ENCODE measurements at places on chromosomes 16 and 17. TPM values are rescaled to one million over a fixed set of nuclear protein-coding genes. Genes with fewer than 3 reads are reported as not detected.

GRCh38 chr16:58043571-58044155 is 18.1 kb downstream of the MMP15 start:
- no peaks in the 10 kb centered on the region for H3K27me3 ChIP-seq
- H3K27ac ChIP-seq: no peak overlapping the region
- DNase-seq: no peak
- no peak overlapping the region for H3K4me3 ChIP-seq

GRCh38 chr17:49850772-49851386 is 3.0 kb upstream of the TAC4 start:
- no peaks in the 10 kb centered on the region for H3K4me1 ChIP-seq
- H3K36me3 ChIP-seq: no peaks in the 10 kb centered on the region
- DNase-seq: peak; percentile 8
- peak overlapping the region; percentile 72 for H3K27ac ChIP-seq

GRCh38 chr17:72487731-72488494 is 367.1 kb downstream of the SOX9 start:
- H3K27me3 ChIP-seq: peaks cover 3% of the 10 kb centered on the region
- no peak for DNase-seq
- H3K27ac ChIP-seq: no peak overlapping the region

DNA sequence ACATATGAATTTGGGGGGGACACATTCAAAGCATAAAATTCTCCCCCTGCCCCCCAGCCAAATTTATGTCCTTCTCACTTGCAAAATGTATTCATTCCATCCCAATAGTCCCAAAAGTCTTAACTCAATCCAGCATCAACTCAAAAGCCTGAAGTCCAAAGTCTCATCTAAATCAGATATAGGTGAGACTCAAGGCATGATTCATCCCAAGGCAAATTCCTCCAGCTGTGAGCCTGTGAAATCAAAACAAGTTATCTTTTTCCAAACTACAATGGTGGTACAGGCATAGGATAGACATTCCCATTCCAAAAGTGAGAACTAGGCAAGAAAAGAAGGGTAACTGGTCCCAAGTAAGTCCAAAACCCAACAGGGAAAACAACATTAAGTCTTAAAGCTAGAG is 5.9 kb upstream of the GOSR2 start:
- H3K36me3 ChIP-seq: no peaks in the 10 kb centered on the region
- no peak overlapping the region for H3K4me3 ChIP-seq

DNA sequence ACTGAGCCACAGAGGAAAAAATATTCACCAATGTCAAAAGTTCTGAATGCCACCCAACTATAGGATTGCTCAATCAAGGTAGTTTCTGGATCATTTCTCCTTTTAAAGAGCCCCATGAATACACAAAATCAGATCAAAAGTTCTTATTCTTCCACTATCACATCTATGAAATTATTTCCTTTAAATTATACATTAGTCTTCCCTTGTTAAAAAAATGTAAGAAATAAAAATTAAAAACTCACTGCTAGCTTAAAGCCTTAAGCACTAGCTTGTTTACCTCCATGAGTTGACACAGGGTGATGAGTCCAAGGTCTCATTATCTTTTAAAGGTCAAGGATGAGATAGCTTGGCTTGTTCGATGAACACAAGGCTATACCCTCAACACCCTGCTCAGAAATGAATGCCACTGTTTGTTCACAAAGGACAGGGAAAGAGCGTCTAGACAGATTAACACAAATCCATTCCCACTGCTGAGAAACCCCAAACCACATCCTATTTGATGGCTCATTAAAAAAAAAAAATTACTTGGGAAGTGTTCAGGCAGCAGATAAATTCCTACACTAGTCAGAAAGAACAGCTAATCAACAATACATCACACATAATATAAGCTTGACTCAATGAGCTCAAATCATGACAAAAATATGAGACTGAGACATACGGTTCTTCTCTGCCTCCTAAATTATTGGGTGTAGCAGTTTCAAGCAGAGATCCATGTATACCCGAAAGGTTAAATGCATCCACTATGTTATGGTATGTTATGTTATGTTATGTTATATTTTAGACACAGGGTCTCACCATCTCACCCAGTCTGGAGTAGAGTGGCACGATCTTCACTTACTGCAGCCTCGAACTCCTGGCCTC is 118.9 kb downstream of the PARN start:
- H3K4me1 ChIP-seq: no peaks in the 10 kb centered on the region
- no peaks in the 10 kb centered on the region for H3K27me3 ChIP-seq
- H3K36me3 ChIP-seq: no peaks in the 10 kb centered on the region
- H3K4me3 ChIP-seq: no peak overlapping the region
- no peak for DNase-seq

DNA sequence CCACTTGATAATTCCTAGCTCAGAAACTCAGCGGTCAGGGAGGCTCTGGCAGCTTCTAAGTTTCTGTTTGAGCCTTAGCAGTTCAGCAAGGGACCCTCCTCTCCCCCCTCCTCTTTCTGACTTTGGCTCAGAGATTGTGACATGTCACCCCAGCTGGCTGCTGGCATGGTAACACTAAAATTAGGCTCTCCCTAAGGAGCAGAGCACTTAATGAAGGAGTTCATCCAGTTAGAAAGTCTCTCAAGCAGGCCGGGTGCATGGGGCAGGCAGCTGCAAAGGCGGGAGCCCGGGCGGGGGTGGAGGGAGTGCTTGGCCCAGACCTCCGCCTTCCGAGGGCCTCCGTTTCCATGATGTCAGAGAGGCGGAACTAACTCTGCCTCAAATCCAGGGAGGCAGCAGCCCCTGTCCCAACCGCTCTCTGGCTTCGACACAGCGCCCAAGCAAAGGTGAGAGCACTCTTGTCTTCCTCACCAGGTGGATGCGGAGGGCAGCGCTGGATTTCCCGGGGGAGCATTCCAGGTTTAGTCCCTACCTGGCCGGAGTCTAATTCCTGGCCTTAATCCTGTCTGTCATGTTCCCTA is 128.0 kb upstream of the PLCG2 start:
- H3K27me3 ChIP-seq: no peaks in the 10 kb centered on the region
- H3K4me3 ChIP-seq: peak overlapping the region; percentile 41
- peaks cover 47% of the 10 kb centered on the region for H3K36me3 ChIP-seq
- peak overlapping the region; percentile 61 for H3K27ac ChIP-seq

DNA sequence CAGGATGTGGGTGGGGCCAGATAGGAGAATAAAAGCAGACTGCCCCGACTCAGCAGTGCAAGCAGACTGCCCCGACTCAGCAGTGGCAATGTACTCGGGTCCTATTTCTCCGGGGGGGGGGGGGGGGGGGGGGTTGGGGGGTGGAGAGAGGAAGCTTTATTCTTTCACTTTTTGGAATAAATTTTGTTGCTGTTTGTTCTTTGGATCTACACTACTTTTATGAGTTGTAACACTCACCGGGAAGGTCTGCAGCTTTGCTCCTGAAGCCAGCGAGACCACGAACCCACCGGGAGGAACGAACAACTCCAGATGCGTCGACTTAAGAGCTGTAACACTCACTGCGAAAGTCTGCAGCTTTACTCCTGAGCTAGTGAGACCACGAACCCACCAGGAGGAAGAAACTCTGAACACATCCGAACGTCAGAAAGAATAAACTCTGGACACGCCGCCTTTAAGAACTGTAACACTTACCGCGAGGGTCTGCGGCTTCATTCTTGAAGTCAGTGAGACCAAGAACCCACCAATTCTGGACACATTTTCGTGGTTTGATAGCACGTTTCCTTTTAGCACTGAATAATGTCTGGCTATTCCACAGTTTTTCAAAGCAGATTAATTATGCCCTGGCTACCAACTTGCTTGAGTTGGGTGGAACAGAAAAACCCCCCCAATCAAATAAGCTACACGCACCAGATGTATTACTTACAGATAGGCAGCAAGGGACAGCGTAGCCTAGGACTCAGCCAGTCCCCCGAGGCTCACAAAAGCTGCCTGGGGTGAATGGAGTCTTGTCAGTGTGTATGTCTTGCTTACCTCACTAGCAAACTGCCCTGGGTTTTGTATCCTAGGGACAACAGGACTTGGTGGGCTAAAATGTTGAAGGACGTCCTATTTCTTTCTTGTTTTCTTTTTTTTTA is 11.9 kb downstream of the FZD2 start:
- H3K4me1 ChIP-seq: no peaks in the 10 kb centered on the region
- no peak overlapping the region for H3K4me3 ChIP-seq
- H3K36me3 ChIP-seq: no peaks in the 10 kb centered on the region
- H3K27me3 ChIP-seq: no peaks in the 10 kb centered on the region
- DNase-seq: no peak
- no peak overlapping the region for H3K27ac ChIP-seq

GRCh38 chr16:24337013-24337412 is 80.9 kb downstream of the CACNG3 start:
- no peaks in the 10 kb centered on the region for H3K4me1 ChIP-seq
- DNase-seq: no peak
- H3K27me3 ChIP-seq: no peaks in the 10 kb centered on the region
- H3K36me3 ChIP-seq: no peaks in the 10 kb centered on the region
- H3K27ac ChIP-seq: no peak overlapping the region
- H3K4me3 ChIP-seq: no peak overlapping the region

- H3K36me3 ChIP-seq: peaks cover 21% of the 10 kb centered on the region
- peak; percentile 67 for DNase-seq
- peak overlapping the region; percentile 98 for H3K27ac ChIP-seq
- H3K4me1 ChIP-seq: peaks cover 50% of the 10 kb centered on the region
- peaks cover 11% of the 10 kb centered on the region for H3K27me3 ChIP-seq
- peak overlapping the region; percentile 82 for H3K4me3 ChIP-seq
Measured at GRCh38 chr16:3022684-3023414, 893 bp downstream of the HCFC1R1 start.

DNA sequence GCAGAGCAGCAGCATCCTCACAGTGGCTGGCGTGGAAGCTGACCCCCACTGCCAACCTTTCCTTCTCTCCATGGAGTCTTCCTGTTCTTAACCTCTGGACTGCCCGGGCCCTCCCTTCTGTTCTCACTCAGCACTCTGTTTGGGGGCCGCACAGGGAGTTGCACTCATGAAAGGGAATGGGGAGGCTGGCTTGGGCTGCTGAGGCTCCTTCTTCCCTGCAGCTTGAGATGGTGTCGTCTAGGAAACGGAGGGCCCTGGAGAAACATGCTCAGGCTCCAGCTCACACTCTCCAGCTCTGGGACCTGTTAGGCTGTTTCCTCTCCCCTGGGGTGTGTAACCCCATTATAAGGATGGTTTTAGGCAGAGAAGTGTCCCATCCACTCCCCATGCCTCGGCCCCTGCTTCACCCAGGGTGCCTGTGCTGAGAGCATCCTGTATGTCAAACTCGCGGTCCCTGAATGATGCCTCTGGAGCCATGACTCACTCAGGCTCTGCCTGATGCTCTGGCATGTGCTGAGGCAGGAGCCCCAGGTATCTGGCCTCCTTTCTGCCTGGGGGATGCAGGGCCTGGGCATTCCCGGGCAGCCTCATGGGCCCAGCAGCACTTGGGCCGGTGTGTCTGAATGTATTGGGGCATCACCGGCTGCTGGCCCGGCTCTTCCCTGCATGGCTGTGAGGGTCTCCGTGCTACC is 18.9 kb downstream of the TMEM94 start:
- DNase-seq: no peak
- peak overlapping the region; percentile 74 for H3K27ac ChIP-seq
- no peaks in the 10 kb centered on the region for H3K27me3 ChIP-seq
- H3K36me3 ChIP-seq: peaks cover 20% of the 10 kb centered on the region

GRCh38 chr17:4100883-4101756 is 41.7 kb downstream of the ZZEF1 start:
- no peak for DNase-seq
- H3K4me1 ChIP-seq: no peaks in the 10 kb centered on the region
- no peak overlapping the region for H3K4me3 ChIP-seq
- H3K27me3 ChIP-seq: no peaks in the 10 kb centered on the region
- peaks cover 99% of the 10 kb centered on the region for H3K36me3 ChIP-seq

GRCh38 chr17:56823848-56824247 is 9.9 kb downstream of the C17orf67 start:
- H3K36me3 ChIP-seq: peaks cover 7% of the 10 kb centered on the region
- H3K27me3 ChIP-seq: no peaks in the 10 kb centered on the region
- no peak for DNase-seq
- H3K4me1 ChIP-seq: no peaks in the 10 kb centered on the region
- H3K4me3 ChIP-seq: no peak overlapping the region

DNA sequence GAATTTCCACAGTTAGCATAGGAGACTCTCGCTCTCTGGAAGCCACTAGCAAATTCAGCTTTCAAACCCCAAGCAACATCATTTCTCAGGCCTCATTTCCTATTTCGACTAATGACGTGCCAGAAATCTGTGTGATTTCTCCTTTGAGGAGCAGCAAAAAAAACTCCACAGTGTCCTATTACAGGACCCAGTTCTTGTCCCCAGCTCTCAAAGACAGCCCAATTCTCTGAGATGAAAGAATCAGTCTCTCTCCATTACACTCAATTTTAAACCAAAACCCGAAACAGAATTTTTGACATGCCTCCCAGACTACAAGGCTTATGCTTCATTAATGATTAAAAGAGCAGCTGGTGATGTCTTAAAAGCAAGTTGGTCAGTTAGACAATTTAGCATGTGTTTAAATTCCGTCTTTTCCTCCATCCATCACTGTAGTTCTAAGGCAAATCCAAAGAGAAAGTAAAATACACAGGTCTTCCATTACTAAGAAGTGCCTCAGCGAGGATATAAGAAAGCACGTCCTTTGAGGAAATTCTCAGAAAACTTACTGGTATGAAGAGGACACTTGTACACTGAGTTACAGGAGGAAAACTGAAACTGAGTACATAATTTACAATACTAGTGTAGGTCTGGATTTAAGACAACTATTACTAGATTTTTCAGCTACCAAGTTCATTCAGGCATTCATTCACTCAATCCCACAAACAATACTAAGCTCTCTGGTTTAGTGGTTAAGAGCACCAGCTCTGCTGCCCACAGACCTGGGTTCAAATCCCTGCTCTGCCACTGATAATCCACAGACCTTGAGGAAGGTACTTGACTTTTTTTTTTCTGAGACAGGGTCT is 12.5 kb downstream of the TOM1L2 start:
- H3K27me3 ChIP-seq: no peaks in the 10 kb centered on the region
- no peaks in the 10 kb centered on the region for H3K36me3 ChIP-seq
- peak overlapping the region; percentile 13 for H3K4me3 ChIP-seq
- no peak for DNase-seq
- H3K4me1 ChIP-seq: peaks cover 62% of the 10 kb centered on the region

- H3K4me3 ChIP-seq: no peak overlapping the region
- DNase-seq: no peak
- H3K27ac ChIP-seq: no peak overlapping the region
- H3K36me3 ChIP-seq: no peaks in the 10 kb centered on the region
- H3K4me1 ChIP-seq: no peaks in the 10 kb centered on the region
Measured at GRCh38 chr16:27174798-27175197, 28.5 kb upstream of the KDM8 start.

Gene SPNS3
- not detected for total RNA-seq

Gene DNAH9
- total RNA-seq: 0.34 TPM

Gene OTOA
- total RNA-seq: not detected

Gene SSTR5
- total RNA-seq: 2.8 TPM

Gene SNX20
- 0.67 TPM for total RNA-seq

Gene MAP1LC3B
- total RNA-seq: 164 TPM

Gene RCVRN
- total RNA-seq: 0.15 TPM

All from heart left ventricle (tissue), 16 donors.